ENCODE measurements at places on chromosomes 13 and 19.

DNA sequence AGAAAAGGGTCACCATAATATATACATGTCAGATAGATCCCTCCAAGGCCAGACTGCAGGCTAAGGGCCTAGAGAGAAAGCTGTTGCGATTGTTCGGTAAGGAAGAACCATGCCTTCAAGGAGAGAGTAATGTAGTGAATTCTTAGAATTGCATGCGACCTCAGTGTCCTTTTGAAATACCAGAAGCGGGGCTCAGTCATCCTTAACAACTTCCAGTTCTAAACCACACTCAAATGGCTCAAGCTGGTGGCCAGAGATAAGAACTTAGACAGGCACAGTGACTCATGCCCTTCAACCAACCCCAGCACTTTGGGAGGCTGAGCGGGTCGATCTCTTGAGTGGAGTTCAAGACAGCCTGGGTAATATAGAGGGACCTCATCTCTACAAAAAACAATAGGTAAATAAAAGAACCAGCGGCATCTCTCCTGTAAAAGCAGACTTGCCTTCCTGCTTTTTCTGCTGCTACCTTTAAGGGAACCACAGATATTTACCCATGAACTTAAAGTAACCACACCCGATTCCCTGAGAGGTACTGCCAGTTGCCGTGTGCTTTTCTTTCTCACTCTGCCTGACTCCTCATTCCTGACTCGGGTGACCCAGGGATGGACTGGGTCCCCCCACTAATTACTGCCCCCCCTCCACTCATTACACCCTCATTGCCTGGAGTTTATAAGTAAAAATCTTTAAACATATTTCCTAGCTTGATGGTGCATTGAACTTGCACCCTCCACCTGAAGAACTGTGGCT lies 15.4 kb upstream of the SIGLEC6 start:
- DNase-seq: peak; percentile 60

GRCh38 chr19:3456925-3457527 lies 23.3 kb downstream of the SMIM24 start:
- DNase-seq: no peak

GRCh38 chr13:110576070-110576394 lies 14.5 kb upstream of the RAB20 start:
- no peak for DNase-seq

DNA sequence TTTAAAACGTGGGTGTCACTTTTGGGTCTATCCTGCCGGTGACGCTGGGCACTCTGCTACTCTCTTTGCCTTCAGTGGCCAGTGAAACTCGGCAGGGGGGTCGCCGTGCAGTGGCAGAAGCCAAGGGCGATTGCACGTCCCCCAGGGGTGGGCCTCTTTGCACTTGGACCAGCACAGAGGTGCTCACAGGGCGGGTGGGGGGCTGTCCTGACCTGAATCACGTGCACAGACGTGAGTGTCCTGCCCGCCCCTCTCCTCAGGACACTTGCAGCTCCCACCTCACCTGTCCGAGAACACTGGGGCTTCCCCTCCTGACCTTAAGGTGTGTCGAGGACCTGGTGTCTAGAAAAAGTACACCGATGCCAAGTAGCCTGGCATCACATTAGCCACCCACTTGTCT lies 16.1 kb downstream of the COL4A1 start:
- DNase-seq: no peak

DNA sequence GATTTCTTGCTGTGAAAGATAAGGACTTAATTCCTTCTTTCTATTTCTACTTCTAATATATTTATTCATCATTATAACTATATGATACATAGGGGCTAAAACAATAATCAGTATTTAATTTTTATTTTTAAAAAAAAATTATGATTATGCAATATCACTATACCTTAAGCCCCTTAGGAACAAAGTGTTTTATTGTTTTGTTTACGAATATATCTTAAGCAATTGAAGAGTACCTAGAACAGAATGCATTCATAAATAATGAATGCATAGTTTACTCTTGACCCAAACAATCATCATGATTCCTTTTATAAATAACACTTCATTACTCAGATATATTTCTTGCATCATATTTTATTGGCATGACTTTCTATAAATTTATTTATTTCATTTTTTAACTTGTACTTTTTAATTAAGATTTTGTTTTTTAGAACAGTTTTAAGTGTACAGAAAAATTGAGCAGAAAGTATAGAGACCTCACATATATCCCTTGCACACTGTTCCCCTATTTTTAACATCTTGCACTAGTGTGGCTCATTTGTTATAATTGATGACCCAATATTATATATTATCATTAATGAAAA lies 339.9 kb upstream of the SPRY2 start:
- no peak for DNase-seq

DNA sequence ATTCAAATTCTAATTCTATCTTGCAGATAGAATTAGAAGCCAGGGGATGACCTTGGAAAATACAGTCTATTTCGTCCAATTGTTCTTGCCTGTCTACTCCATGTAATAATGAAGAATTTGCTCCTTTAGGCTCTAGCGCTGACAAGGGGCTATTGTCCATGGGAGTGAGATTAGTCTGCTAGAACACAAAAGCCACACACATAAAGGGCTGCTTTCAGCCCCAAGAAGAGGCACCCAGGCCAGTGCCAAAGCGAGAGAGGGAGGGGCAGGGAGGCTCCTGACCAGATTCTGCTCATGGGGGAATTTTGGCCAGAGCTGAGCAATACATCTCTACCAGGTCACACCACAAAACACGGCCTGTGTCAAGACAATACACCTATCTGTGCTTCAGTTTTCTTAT lies 1306.9 kb downstream of the UQCRFS1 start:
- no peak for DNase-seq

DNA sequence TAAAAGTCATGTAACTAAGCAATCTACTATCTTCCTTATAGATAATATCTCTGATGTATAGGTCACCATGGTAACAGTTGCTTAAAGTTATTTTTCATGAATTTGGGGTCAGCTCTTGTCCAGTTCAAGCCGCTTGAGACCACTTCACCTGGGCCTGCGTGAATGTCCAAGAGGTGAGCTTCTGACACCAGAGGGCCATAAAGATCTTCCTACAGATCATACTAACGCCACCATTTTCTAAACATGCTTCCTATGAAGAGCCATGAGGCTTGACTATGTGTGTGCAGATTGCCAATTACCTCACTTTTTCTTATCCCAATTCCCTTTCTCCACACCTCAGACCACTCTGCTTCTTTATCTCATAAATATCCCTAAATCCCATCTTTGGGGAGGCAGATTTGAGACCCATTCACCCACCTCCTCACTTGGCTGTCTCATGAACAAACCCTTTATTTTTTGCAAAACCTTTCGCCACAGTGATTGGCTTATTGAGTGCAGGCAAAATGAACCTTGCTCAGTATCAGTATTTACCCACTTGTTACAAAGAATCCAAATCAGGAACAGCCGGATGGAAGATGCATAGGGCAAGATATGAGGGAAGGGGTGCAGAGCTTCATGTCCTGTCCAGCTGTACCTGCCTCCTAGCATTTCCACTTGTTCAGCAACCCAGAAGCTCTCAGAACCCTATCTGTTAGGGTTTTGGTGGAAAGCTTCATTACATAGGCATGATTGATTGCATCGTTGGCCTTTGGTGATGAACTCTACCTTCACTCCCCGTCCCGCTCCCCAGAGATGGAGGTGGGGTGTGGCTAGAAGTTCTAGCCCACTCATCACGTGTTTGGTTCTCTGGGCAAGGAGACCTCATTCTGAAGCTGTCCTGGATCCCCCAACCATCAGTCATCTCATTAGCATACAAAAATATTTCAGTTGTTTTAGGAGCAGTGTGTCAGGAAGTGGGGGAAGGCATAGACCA lies 34.2 kb downstream of the FAM187B start:
- no peak for DNase-seq

DNA sequence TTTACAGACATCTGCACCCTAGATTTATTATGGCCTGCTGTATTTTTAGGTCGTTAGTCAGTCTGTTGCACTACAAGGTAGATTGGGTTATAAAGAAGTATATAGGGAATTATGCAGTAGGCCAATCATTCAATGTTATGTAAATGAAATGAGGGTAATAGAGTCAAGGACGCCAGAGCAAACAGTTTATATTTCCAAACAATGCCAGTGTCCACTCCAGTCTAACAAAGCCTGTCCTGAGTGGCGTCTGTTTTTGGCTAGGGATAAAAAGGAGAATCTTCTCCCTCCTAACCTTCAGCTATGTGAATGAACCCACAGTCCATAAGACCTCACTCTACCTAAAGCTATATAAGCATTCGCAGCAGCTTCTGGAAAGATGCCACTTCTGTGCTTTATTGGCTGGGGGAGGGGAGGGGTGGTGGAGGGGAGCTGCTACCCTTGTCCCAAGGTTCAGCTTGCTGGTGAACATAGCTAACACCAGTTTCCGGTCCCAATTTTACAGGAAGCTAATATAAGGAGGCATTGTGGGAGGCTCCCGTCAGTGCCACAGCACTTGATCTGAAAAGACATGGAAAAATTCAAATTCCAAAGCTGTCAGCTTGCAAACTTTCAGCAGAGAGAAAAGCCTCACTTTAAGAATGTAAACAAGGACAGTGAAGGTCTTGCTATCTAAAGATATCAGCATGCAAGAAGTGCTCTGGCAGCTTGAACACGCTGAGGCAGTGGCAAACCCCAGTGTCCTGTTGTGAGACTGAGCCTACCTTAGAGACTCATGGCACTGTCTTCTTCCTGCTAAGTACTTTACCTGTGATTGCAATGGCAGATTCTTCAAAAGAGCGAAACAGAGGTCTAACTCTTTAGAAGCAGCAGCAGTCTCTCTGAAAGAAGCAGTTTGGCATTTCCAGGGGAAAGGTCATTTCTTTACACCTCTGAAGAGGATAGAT lies 369.9 kb downstream of the PCDH9 start:
- no peak for DNase-seq

- DNase-seq: no peak
Measured at GRCh38 chr19:1274852-1275259, 474 bp upstream of the FAM174C start.

- DNase-seq: no peak
Measured at GRCh38 chr13:74687442-74688182, 553.4 kb upstream of the KLF12 start.

GRCh38 chr19:9381361-9381785 lies 18.6 kb downstream of the ZNF177 start:
- DNase-seq: peak; percentile 7

DNA sequence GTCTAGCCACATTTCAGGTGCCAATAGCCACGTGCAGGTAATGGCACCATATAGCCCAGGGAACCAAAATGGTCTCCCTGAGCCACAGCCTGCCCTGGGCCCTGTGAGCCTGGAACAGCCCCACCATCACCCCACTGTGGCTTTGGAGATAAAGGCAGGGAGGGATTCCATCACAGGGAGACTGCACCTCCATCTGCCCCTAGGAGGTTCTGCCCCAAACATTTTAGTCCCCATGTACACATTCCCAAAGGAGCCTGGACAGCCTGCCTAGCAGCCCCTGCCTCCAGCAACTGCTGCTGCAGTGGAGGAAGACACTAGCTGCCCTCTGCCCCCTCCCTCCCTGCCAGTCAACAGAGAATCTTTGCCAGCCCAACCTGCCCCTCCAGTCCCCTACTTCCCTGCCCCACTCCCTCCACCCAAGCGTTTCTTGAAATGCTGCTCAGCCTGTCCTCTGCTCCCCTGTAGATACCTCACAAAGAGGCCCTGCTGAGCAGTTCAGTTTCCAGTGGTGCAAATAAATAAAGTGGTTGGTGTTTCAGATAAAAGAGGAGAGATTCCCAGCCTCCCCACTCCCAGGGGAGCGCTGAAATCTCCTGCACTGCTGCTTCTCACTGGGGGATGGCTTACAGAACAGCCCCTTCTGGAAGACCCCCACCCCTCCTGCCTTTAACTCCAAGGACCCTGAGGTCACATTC lies 921.8 kb downstream of the UQCRFS1 start:
- no peak for DNase-seq

- no peak for DNase-seq
Measured at GRCh38 chr19:11261431-11261970, 823 bp downstream of the DOCK6 start.

DNA sequence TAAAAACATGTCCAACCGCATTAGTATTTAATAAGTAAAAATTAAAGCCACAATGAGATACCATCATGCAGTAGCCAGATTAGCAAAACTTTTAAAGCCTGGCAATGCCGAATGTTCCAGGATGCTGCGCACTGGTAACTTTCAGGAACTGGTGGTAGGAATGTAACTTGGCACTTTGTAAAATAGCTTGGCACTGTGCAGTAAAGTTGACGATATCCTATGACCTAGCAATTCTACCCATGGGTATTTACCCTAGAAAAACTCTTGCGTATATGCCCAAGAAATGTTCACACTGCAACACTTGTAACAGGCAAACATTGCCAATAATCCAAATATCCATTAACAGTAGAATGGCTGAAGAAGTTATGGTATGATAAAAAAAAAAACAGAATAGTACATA lies 97.7 kb downstream of the SPACA7 start:
- DNase-seq: no peak

GRCh38 chr13:42333613-42334328 lies 61.8 kb downstream of the AKAP11 start:
- DNase-seq: peak; percentile 59

GRCh38 chr13:69291292-69291906 lies 816.2 kb upstream of the ATXN8OS start:
- DNase-seq: no peak

DNA sequence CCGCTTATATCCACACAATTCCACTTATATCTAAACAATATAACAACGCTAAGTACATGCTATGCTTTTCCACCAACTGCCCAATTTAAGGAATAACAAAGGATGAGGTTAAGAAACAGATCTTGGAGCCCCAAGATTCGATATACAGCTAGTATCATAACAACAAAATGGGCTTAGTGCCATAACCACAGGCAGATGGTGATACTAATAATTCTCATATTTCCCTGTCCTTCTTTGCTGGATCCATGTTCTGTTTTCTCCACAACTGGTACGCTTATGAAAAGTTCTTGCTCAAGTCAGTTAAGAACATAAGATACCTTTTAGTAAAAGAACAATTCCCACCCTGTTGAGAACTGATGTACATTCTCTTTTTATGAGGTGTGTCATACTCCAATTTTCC lies 33.9 kb downstream of the CAB39L start:
- DNase-seq: no peak

- peak; percentile 94 for DNase-seq
Measured at GRCh38 chr19:11137542-11138384, 17.8 kb downstream of the SPC24 start.

DNA sequence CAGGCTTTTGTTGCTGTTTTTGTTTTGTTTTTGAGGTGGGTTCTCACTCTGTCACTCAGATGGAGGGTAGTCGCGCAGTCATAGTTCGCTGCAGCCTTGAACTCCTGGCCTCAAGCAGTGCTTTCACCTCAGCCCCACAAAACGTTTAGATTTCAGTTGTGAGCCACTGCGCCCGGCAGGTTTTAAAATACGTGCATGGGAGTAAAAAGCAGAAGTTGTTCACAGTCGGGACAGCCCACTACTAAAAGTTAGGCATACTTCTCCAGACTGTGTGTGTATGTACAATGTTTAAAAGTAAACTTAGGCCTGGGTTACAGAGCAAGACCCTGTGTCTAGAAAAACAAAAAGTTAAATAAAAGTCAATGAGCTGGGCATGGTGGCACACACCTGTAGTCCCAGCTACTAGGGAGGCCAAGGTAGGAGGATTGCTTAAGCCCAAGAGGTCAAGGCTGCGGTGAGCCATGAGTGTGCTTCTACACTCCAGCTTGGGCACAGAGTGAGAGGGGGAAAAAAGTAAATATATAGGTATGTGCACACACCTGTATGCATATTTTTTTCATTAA lies 6.1 kb downstream of the SAFB start:
- DNase-seq: no peak

Measured in ELR (cell line).